ENCODE measurements at places on chromosomes 11 and 22. TPM values are rescaled to one million over a fixed set of nuclear protein-coding genes. Genes with fewer than 3 reads are reported as not detected.

MCHR1 gene
- polyA plus RNA-seq: not detected

MAPK11 gene
- 5.5 TPM for polyA plus RNA-seq

OR8A1 gene
- not detected for polyA plus RNA-seq

KDELR3 gene
- polyA plus RNA-seq: 12.2 TPM

TRIM48 gene
- polyA plus RNA-seq: not detected

OR52A1 gene
- not detected for polyA plus RNA-seq

SCGB2A2 gene
- not detected for polyA plus RNA-seq

FOSL1 gene
- polyA plus RNA-seq: 55.8 TPM

SAA1 gene
- polyA plus RNA-seq: 0.44 TPM

CCDC73 gene
- polyA plus RNA-seq: 0.03 TPM

TMEM225 gene
- polyA plus RNA-seq: not detected

CHRDL2 gene
- polyA plus RNA-seq: 5.4 TPM

SERPING1 gene
- 0.63 TPM for polyA plus RNA-seq

OR51A7 gene
- polyA plus RNA-seq: not detected

RAG2 gene
- not detected for polyA plus RNA-seq

UBQLNL gene
- polyA plus RNA-seq: 0.12 TPM

ZBTB16 gene
- not detected for polyA plus RNA-seq

ALDH3B1 gene
- polyA plus RNA-seq: 104 TPM

PLCB3 gene
- polyA plus RNA-seq: 21.3 TPM

MAML2 gene
- 1.5 TPM for polyA plus RNA-seq

SLC22A12 gene
- not detected for polyA plus RNA-seq

NCAM1 gene
- polyA plus RNA-seq: 0.01 TPM

GGTLC2 gene
- not detected for polyA plus RNA-seq

All from A549 (cell line).